ENCODE measurements at places on chromosomes 3 and 15.

DNA sequence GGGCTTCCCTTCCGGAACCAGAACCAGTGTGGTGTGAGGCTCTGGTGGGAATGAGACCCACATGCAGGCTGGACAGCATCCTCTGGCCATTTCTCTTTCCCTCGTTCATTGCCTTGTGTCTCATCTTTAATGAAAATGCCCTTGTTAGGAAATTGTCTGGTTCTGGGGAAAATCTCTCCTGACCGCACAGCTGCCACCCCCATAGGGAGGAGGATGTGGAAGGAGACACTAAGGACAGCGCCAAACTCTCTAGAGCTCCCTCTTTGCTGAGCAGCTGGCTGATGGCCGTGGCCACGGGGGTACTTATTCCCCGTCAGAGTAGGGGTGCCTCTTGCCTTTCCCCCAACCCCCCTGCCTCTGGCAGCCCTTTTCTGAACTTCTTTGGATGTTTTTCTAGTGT lies 297.6 kb upstream of the C2CD4B start:
- DNase-seq = no peak

DNA sequence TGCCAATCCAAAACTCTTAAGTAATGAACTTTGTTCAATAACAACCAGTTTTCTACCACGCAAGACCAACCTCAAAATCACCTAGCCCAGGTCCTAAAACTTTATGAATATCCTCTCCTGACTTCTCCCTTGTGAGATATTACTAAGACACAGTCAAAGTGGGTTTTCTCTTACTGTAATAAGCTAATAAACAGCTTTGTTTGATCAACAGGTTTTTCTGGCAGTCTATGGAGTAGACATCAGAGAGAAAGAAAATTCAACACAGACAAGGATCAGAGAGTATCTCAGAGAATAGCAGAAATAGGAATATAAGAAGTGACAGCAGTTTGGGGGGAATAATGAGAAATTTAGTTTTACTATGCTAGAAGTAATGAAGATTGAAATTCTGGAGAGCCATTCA lies 79.6 kb downstream of the NR2E3 start:
- DNase-seq = no peak

DNA sequence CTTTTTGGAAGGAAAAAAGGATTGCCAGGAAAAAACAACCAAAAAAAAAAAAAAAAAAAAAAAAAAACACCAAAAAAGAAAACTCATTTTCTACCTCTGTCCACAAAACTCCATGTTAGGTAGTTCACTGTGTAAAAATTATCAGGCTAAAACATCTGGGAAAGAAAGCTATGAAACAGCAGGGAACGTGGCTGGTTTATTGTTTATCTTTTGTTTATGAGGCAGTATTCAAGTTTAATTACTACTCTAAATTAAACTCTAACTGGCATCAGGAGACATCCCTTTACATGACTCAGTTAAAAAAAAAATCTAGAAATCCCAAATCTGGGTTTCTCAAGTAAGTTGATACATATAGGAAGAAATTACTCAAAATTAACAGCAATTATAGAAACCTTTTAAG lies 21.8 kb downstream of the MEIS2 start:
- DNase-seq = no peak

DNA sequence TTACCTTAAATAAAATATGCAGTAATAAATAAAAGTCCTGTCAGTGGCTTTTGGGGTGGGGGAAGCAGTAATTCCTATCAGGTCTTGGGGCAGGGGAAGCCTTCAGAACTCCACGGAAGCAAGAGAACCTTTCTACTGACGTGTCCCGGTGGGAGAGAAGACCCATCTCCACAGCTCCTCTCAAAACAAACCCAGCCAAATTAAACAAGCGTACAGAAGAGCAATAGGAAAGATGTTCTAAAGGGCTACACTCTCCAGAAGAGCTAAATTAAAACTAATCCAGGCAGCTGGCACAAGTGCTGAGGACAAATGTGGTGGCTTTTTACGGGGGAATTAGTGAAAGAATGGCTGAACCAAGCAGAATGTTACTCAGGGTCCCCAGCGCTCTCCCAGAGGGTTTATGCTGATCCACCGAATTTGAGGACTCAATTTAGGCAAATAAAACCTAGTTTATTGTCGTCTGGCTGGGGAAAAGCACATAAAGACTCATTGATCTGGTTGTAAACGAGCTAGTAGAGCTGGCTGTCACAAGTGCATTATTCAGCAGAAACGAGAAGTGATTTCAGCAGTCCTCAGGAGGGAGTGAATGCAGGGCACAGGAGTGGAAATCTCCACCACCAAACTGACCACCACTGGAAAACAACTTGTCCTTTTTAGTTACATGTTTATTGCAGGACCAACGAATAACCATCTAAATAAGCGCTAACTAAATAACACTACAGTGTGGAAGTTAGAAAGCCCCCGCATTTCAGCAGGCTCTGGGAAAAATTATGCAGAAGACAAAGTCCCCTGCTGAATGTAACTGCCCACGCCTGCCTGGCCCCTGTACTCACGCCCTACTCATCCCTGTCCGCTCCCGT lies 13.5 kb downstream of the BFSP2 start:
- DNase-seq = peak; percentile 24

- DNase-seq = peak; percentile 54
Measured at GRCh38 chr15:55587321-55588069, 650 bp downstream of the PYGO1 start.

DNA sequence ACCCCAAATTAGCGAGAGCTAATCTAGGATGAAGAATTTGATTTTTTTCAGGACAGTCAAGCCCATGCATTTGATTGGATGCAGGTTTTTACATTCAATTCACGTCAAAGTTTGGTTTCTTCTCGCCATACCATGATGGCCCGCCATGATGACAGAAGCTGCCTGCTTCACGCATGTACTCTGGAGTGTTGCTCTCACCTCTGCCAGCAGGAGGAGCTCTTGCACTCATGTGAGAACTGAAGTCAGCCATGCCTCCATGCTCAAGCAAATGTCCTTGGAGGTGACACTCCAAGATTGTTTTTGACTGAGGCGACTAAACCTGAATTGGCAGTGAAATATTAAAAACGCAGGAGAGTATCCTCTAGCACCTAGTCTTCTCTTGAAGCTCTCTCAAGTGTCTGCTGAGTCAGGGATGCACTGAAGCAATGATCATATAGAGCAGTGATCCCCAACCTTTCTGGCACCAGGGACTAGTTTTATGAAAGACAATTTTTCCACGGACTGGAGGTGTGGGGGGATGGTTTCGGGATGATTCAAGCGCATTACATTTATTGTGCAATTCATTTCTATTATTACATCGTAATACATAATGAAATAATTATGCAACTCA lies 120.9 kb downstream of the SAMMSON start:
- peak; percentile 66 for DNase-seq

- DNase-seq = no peak
Measured at GRCh38 chr15:95979286-95979685, 351.2 kb upstream of the NR2F2 start.

DNA sequence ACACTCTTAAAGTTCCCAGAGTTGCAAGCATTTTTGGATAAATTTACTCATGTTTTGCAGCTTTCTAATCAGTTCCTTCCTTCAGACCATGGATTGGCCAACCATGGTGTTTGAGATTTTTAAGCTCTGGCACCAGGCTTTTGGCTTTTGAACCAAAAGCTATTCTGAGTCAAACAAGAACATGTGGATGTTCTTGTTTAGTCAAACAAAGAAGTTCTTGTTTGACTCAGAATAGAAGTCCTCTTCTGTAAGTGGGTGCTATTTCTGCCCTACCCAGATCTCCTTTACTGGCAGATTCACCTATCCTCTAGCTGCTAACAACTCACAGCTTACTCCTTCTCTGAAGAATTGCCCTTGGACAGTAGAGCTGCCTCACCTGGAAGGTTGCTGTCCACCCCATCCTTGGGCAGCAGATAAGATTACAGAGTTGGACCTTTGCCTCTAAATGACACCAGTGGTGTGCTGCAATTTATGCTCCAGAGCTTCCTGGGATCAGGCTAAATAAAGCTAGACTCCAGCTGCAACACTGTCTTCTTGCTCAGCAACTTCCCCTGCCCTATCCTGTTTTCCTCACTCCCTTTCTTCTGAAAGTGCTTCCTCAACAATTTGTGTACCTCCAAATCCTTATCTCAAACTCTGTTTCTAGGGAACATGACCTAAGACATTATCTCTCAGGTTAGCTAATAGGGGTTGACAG lies 65.6 kb downstream of the COL6A6 start:
- no peak for DNase-seq
